ENCODE measurements at places on chromosomes 5 and 9.
A peak's percentile ranks its signal among the peaks of the same experiment; 100 is the strongest.

- peak; percentile 83 for DNase-seq
These were observed 114.9 kb upstream of the TRIM32 start for GRCh38 chr9:116572095-116572748.

- no peak for DNase-seq
These were observed 31.2 kb upstream of the IRX2 start for GRCh38 chr5:2782658-2783057.

DNA sequence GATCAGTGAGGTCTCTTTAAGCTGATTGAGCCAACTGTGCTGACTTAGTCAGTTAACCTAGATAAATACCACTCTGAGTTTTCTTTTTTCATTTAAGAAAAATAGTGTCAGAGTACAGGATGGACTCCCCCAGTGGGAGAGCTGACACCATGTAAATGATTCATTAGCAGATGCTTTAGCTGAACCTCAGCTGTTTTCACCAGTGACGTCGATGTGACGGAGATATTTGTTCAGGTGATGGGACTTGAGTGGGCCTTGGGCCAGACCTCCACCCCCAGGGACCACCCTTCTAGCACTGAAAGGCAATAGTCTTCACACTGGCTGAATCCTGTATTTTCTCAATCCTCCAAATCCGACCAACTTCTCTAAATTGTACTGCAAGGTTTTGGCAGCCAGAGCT lies 196.1 kb downstream of the GAS1 start:
- DNase-seq, result no peak

DNA sequence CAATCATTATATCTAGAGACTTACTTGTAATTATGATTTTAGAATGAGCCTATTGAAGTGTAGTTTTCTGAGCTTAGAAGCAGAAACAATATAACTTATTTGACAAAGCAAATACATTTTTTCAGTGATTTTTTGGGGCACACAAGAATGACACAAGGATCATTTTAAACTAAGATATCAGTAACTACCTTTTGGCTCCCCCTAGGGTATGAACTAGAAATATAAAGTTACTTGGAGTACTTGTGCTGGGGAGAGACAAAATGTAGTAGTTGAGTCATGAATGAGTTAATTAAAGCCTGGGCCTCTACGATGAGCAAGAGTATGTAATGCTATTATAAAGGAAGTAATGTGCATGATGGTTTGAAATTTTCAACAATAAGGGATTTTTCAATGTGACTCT lies 1244.1 kb upstream of the ACO1 start:
- no peak for DNase-seq

- DNase-seq, result no peak
These were observed 86.9 kb upstream of the SH3PXD2B start for GRCh38 chr5:172541099-172541772.

DNA sequence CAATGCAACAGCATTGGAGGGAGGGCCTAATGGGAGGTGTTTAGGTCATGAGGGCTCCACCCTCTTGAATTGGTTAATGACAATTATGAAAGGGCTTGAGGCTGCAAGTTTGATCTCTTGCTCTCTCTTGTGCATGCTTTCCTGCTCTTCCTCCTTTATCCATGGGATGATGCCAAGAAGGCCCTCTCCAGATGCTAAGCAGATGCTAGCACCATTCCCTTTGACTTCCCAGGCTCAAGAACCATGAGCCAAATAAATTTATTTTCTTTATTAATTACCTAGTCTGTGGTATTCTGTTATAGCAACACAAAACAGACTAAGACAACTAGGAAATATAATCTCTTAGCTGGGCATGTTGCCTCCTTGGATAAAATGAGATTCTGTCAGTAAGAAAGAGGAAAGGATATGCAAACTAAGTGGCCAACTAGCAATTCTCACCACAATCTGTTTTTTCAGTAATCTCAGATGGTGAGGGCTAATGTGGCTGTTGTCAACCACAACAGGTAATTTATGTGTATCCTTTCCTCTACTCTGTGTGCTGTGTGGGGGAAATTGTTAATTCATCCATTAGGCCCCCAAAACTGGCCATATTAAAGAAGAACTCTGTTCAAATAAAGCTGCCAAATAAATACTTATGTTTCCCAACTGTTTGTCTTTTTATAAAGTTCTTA lies 269.1 kb upstream of the CD180 start:
- no peak for DNase-seq

- peak; percentile 41 for DNase-seq
These were observed 145.7 kb upstream of the DAB2 start for GRCh38 chr5:39570403-39571027.

Measured in HTR-8/SVneo (cell line).